ENCODE measurements at places on chromosomes 1 and 21.

DNA sequence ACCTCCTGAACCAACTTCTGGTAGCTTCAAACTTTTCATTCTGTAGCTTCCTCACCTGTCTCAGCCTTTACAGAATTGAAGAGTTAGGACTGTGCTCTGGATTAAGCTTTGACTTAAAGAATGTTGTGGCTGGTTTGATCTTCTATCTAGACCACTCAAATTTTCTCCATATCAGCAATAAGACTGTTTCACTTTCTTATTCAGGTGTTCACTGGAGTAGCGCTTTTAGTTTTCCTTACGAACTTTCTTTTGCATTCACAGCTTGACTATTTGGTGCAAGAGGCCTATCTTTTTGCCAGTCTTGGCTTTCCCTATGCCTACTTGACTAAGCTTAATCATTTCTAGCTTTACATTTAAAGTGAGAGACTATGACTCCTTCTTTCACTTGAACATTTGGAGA is 31.5 kb downstream of the FGGY start:
- no peak for DNase-seq

GRCh38 chr1:5949085-5949760 is 43.0 kb downstream of the NPHP4 start:
- DNase-seq, result peak; percentile 54

DNA sequence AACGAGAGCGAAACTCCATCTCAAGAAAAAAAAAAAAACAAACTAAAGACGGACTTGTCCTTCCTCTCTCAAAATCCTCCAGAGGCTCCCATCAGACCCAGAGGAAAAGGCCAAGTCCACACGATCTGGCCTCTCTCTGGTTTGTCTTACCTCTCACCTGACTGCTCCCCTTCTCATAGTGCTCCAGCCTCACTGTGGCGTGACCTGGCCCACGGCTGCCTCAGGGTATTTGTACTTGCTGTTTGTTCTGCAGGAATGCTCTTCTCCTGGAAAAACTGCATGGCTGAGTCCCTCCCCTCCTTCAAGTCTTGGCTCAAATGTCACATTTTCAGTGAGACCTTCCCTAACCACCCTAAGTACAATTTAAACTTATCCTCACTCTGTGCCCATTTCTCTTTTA is 8.0 kb upstream of the BRWD1 start:
- DNase-seq, result no peak

- DNase-seq, result peak; percentile 83
Measured at GRCh38 chr21:34592120-34592955, 22.6 kb downstream of the RCAN1 start.

- DNase-seq, result peak; percentile 82
Measured at GRCh38 chr1:150234566-150235293, 1.2 kb downstream of the ANP32E start.

GRCh38 chr1:109732390-109732881 is 8.4 kb downstream of the GSTM3 start:
- DNase-seq, result no peak

GRCh38 chr1:156643778-156644092 is 1.8 kb downstream of the BCAN start:
- no peak for DNase-seq

DNA sequence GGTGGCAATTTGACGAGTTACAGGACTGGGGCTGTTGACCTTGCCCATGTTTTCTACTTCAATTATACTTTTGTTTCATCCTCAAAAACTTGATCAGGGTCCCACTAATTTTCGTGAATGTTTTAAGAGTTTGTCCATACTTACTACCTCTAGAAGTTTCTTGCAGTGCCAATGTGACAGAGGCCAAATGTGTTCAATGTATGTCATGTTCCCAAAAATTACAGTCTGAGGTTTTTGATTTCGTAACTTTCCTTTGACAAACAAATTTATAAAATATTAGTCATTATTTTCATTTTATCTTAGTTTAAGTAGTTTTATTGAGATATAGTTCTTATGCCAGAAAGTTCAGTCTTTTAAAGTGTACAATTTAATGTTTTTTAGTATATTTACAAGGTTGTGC is 15.3 kb downstream of the VPS13D start:
- no peak for DNase-seq
